ENCODE measurements at places on chromosomes 16 and 17. TPM values are rescaled to one million over a fixed set of nuclear protein-coding genes. Genes with fewer than 3 reads are reported as not detected.

Gene CACNG3
- polyA plus RNA-seq, result not detected

DNA sequence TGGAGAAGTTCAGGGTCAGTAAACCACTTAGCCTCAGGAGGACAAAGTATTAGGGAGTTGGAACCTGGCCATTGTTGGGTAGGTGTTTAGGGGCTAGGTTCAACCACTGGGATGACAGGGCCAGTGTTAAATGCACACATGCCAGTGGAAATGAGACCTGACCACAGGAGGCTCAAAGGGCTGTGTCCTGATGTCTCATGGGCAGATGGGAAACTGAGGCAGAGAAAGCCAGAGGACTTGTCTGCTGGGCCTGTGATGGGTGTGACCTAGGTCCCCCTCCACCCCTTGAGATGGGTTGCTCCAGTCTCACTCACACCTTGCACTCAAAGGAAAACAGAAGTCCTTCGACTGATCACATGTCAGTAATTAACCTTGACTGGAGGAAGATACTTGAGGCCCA, 16.0 kb downstream of the CPNE2 start:
- DNase-seq, result no peak

- DNase-seq, result no peak
Observed at GRCh38 chr17:8237175-8237574, 10.7 kb downstream of the CTC1 start.

DNA sequence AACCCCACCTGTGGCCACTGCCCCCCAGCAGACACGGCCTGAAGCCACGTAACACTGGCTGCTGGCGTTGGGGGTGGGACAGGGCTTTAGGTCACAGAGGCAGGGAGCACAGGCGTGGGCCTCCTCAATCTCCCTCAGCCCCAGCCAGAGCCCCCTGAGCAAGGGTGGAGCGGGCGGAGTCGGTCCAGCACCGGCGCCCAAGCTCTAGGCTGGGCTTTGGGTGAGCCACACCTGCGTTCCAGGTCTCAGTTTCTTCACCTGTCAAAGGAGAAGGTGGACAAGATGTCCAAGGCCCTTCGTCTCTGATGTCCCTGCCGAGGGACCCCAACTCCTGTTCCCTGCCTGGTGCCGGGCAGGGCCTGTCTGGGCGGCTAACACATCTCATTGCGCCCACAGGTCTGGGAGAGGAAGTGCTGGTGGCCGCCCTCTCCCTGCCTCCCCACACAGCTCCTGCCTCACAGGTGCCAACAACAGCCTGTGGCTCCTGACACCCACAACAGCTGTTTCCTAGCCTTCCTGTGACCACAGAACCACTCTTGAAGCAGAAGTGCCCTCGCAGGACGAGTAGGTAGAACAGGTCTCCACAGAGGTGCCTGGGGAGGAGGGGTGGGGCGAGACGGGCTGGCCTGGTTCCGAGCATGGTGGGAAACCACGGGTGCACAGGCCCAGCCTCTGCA, 12.0 kb downstream of the FAM83G start:
- no peak for DNase-seq

DNA sequence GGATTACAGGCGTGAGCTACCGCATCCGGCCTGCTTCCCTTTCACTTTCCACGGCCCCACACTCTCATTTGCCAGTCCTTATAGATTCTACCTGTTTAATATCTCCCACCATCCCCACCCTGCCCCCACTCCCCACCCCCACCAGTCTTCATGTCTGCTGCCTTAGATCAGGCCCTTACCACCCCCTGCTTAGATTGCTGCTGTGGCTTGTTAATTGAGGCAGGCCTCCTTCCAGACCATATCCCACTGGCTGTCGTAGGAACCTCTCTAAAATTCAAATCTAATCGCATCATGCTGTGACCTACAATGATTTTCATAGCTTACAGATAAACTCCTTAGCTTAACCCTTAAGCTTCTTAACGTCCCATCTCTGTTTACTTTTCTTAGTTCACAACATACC, 4.9 kb downstream of the IQCK start:
- DNase-seq, result no peak

Gene KRTAP3-1
- polyA plus RNA-seq, result not detected

DNA sequence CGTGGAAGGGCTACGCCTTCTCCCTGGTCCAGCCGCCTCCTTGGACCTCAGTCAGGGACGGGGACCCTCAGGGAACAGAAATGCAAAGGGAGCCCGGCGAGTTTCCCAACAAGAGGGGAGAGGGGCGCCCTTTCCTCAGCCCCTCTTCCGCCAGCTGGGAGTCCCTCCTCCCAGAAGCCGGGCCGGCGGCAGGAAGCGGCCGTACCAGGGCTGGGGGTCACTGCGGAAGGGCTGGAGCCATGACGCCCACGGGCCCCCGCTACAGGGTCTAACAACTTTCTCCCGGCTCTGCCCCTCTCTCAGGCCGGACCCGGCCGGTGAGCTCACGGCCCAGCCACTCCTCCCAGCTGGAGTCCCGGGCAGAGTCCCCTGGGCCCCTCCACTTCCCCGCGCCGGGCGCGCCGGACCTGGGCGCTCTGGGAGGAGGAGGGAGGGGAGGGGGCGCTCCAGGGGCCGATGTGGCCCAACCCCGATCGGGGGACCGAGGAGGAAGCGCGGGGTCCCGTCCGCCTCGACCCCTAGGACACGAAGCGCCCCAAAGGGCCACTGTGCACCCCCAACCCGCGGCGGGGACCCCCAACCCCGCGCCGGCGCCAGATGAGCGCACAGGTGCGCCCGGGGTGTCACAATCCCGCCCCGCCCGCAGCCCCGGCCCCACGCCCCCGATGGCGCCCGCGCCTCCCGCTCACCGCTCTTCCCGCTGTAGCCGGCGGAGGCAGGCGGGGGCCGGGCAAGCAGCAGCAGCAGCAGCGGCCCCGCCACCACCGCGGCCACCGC, 578 bp downstream of the PGAP6 start:
- no peak for DNase-seq

- no peak for DNase-seq
Observed at GRCh38 chr17:36501963-36502362, 15.5 kb downstream of the ZNHIT3 start.
